Fibroblast of skin of back (primary cell): ENCODE measurements at places on chromosomes 11 and 22.

DNA sequence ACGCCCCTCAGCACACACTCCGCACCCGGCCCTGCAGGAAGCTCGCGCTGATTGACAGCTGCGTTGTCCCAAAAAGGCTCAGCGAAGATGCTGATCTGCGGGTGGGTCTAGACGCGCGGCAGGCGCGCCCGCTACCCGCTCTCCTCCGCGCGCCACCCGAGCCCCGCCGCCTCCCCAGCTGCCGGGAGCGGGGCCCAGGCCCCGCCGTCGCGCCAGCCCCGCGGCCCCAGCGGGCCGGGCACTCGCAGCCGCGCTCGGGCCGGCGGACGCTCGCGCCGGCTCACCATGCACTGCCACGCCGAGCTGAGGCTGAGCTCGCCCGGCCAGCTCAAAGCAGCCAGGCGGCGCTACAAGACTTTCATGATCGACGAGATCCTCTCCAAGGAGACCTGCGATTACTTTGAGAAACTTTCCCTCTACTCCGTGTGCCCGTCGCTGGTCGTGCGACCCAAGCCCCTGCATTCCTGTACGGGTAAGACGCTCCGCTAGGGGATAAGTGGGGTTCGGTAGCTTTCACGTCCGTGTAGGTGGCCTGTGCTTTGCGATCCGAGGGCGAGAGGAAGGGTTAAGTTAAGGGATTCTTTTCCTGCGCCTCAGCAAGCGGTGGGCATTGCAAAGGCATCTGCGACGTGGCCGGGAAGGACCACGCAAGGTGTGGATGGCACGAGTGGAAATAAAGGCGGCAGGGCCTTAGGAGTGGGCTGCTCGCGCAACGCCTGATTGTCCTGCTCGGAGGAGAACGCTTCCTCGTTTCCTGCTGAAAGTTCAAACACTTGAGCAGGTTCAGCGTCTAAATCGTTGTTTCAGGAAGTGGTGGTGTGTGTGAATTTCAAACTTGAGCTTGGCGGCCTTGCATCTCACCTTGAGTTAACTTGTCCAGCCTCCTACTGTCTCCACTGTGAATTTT, at the start of gene BARX2:
BARX2 (plus strand) TSS at position 98 of the 907 bp plus-strand sequence; CDS start at position 286, 188 bp downstream.
- peak; percentile 51 for DNase-seq

DNA sequence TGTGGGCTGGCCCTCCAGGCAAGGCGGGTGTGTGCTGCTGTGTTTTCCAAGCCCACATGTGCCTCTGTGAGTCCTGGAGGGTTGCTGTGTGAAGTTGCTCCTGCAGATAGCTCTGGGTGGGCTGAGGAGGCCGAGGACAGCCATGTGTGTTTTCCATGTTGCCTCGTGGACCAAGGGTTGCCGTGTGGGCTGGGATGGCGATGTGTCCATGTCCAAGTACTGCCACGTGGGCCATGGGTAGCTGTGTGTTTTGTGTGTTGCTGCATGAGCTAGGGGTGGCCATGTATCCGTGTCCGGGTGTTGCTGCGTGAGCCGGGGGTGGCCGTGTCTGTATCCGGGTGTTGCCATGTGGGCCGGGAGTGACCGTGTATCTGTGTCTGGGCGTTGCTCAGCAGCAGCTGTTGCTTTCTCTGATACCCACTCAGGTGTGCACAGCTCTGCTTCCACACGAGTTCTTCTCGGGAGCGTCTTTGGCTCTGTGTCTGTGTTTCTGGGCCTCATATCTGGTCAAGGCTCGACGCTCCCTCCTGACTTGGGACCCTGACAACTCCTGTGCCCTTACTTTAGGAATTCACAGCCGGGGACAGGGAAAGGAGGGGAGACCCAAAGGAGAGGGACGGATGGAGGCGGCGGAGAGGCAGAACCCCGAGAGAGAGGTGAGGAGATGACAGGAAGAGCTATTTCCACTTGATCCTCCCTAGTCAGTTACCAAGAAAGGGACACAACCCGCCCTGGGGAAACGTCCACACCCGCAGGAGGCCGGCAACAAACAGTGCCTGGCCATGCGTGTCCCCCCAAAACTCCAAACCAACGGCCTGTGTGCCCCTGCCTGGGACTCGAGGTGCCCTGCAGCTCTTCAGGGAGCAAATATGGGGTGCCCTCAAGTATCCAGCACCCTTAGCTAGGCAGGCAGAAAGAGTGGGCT, 83.1 kb downstream of the PHF21B start:
- no peak for DNase-seq

DNA sequence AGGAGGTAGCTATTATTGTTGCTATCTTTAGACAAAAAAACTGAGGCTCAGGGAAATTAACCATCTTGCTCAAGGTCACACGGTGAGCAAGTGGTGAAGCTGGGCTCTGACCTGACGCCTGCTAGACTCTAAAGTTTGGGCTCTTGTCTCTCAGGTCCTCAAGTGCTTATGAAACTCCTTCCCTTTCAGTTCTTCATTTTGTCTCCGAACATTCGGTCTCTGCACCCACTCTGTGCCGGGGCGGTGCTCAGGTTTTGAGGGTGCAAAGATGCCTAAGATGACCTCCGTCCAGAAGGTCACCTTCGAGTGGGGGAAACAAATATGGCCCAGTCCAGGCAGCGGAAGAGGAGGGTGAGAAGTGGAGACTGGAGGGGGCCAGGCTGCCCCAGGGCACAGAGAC, 16.0 kb downstream of the OVOL1 start:
- no peak for DNase-seq

- peak; percentile 67 for DNase-seq
These were observed 41.4 kb upstream of the NFAM1 start for GRCh38 chr22:42473484-42474193.

GRCh38 chr11:132714859-132715440, 817.4 kb downstream of the OPCML start:
- peak; percentile 64 for DNase-seq

- no peak for DNase-seq
These were observed 147.2 kb upstream of the BDNF start for GRCh38 chr11:27847496-27847895.

DNA sequence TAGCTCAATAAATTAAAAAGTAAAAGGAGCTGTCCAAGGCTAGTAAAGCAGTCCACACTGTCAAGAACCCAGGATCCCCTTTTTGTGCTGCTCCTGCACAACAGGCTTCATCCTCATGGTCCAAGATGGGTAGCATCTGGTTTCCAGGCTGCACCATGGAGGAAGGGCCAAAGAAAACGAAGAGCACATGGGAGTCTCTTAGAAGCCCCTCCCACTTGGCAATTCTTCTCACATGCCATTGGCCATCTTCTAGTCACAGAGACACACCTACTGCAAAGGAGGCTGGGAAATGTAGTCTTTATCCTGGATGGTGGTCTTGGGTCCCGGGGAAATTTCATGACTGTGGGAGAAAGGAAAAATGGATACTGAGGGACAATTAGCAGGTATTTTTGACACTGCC, 37.8 kb downstream of the PRR5L start:
- peak; percentile 85 for DNase-seq

DNA sequence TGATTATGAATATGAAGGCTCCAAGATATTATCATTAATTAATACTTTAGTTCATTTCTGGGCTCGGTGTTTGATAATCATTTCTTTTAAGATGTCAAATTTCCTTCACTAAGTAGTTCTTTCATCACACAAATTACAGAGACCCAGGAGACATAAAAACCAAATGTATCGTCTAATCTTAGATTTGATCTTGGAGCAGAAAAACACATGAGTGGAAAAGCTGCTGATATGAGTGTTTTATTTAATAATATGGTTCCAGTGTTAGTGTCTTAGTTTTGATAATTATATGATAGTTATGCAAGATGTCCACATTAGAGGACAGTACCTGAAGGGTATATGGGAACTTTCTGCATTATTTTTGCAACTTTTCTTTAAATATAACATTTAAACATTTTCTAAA, 494.5 kb upstream of the RAG2 start:
- no peak for DNase-seq

DNA sequence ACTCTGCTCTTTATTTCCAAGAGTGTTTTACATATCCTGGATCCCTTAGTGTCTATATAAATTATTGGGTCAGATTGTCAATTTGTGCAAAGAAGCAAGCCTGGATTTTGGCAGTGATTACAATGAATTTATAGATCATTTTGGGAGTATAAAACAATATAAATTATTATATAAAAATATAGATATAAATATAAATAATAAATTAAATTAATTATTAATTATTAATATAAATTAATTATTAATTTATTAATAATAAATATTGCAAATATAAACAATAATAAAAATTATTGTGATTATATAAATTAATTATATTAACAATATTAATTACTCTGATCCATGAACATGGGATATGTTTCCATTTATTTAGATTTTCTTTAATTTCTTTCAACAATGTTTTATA, 32.5 kb downstream of the RTL6 start:
- no peak for DNase-seq

- no peak for DNase-seq
These were observed 7.1 kb downstream of the OR9Q2 start for GRCh38 chr11:58195939-58196338.

DNA sequence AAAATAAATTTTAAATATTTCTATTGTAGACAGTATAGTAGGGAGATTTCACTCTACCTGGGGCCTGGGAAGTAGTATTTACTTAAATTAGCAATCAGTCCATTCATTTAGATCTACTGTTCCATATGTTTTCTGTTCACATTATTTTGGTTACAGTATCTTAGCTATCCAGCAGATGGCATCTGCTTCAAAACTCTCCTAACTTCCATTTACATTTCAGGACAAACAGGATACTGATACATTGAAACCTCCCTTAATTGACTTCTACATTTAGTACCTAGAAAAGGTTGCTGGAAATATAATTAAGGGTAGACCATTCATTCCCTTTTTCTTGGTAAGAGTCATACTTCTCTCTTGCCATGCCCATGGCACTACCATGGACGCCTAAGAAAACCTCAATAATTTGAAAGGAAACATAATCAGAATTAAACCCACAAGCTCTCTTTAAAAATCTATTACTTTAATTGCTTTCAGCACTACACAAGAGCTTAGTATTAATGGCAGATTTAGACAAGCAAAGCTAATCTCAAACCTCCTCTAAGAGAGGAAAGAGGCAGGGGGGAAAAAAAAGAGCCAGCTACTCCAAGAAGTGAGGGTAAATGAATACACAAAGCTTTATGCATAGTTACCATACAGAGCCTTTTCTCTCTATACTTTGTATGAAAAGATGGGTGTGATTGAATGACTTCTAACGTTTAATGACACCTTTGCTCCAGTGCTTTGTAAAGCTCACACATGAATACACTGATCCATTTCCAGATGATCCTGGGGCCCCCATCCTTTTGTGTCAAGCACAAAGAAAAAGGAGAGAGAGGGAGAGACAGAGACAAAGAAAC, 131.2 kb upstream of the MTMR2 start:
- DNase-seq: peak; percentile 64

DNA sequence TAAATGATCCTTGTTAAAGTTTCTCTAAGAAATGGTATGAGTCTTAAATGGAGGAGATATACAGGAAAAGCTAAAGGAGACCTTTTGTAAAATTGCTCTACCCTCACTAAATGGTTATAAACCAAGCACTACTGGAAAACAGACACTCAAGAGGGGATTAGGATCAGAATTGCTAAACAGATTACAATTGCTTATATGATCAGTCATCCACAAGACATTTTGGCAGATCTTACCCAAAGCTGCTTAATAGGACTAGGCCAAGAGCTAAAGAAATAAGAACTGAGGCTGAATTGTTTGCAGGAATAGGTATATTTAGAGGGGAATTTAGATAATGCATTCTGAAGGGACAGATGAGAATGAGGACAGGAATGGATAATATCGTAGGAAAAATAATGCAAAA, 9.5 kb downstream of the HARBI1 start:
- DNase-seq: no peak

GRCh38 chr22:39559456-39560105, 11.0 kb upstream of the CACNA1I start:
- DNase-seq: no peak

DNA sequence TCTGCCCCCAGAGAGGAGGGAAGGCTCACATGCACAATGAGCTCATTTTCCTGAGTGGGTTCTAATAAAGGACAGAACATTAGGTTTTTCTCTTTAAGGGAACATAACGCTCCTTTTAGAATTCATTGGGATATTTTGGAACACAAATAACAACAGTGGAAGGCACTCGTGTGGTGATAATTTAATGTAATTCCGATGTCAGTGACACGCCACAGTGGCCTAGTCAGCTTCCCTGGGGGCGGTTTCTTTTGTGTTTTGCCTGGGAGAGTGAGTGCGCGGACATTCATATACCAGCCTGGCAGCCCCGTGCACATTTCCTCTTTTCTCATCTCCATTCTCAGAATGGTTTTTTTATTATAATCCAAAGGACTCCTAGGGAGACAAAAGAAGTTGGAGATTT, 41.1 kb downstream of the SEZ6L start:
- no peak for DNase-seq

GRCh38 chr11:129365816-129366215, 9.8 kb upstream of the BARX2 start:
- DNase-seq: no peak

- no peak for DNase-seq
These were observed 7.3 kb downstream of the GRAMD1B start for GRCh38 chr11:123437236-123437979.

GRCh38 chr11:23542816-23543215, 682.5 kb upstream of the CCDC179 start:
- no peak for DNase-seq

DNA sequence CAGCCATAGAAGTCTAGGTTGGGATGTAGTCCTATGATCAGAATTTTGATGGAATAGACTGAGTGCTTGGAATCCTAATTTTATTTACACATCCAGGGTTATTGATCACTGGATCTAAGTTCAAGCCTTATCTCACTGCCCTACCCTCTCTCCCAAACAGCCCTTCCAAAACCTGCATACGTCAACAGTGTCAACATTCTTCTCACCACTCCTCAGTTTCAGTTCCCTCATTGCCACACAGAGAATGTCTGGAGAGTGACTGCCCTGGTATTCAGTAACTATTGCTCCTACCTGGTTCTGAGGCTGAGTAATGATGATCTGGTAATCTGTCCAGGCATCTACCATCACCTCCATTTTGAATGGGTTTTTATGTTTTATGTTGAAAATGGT, 60.0 kb downstream of the GLYATL1 start:
- no peak for DNase-seq

GRCh38 chr11:118438314-118438931, 2.1 kb downstream of the KMT2A start:
- peak; percentile 86 for DNase-seq

GRCh38 chr11:125069008-125069407, 5.9 kb downstream of the SLC37A2 start:
- no peak for DNase-seq

- peak; percentile 76 for DNase-seq
These were observed 27.3 kb downstream of the SLC1A2 start for GRCh38 chr11:35391922-35392688.
